ENCODE measurements at places on chromosomes 13 and 19. TPM values are rescaled to one million over a fixed set of nuclear protein-coding genes. Genes with fewer than 3 reads are reported as not detected.

RFX2 gene
- total RNA-seq: 13.5 TPM

FRY gene
- total RNA-seq: 14.7 TPM

ZFP36 gene
- total RNA-seq: 14.2 TPM

RGCC gene
- total RNA-seq: 2.1 TPM

PSG4 gene
- total RNA-seq: 2.7 TPM

TPP2 gene
- total RNA-seq: 65.2 TPM

Data from articular chondrocyte of knee joint (primary cell).